Activated naive CD4-positive, alpha-beta T cell treated with anti-CD3 and anti-CD28 coated beads, Interleukin-2, amount 50 U/mL, for 16 hours (primary cell): ENCODE measurements at places on chromosomes 4 and X.

- DNase-seq, result no peak
Observed at GRCh38 chr4:71784569-71785197, 804 bp upstream of the GC start.

DNA sequence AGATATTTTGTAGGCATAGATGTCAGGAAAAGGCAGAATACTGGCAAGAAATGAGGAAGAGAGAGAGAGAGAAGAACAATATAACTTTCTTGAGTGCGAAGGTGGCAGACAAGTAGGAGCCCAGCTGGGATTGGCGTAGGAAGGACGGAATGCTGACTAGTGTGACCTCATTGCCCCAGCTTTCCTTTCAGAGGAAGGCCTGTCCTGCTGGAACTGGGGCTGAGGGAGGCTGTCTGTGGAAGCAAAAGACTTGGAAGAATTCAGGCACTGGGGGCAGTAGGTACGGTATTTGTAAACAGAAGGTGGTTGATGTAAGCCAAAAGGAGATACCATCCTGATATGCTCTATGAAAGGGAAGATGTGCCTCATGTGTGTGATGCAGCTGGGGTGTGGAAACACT, 818.4 kb downstream of the ADGRL3 start:
- no peak for DNase-seq

DNA sequence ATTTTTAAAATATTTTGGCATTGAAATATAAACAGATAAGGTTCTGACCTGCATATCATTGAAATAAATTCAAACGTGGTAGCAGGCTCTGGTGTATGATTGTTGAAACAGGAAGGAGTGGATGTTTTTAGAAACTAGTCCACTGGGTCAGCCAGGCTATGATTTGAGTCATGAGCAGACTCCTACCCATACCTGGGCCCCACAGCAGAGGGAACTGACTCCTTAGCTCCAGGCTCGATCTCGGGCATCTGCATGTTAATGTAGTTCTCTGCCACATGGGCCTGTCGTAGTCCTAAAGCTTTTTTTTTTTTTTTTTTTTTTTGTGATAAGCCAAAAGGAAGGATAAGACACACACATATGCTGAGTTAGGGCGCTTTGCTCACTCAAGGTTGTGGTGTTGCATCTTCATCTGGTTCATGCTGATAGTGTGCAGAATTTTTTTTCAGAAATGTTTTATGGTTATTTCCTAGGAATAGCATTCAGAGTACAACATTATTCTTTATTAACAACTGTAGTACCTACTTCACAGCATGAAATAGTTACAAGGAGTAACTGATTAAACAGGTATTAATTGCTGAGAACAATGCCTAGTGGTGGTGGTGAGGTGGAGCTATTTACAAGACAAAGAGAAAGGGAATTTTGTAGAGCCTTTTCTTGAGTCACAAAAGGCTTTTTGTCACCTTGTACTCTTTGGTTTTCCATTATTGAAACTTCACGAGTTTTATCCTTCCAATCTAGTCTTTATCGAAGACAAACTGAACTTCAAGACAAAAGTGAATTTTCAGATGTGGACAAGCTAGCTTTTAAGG, 27.3 kb downstream of the OFD1 start:
- DNase-seq, result no peak

- DNase-seq, result no peak
Observed at GRCh38 chr4:6728320-6729029, 12.5 kb downstream of the BLOC1S4 start.

- no peak for DNase-seq
Observed at GRCh38 chr4:78032446-78032845, 24.7 kb upstream of the FRAS1 start.

DNA sequence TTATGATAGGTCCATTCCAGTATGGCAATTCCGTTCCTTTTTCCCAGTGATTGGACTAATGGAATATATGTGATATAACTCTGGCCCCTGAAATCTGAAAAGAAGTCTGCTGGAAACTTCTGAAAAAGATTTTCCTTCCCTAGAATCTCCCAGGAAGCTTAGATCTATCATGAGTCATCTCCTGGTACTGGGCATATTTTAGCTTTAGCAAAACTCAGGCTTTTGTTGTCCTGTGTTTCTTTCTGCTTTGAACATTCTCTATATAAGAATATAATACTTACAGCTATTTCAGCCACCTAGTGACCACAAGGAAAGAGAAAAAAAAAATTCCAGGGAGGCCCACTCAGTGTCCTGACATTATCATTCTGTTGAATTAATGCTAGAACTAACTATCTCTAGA, 597.2 kb upstream of the GRIA3 start:
- DNase-seq, result no peak

DNA sequence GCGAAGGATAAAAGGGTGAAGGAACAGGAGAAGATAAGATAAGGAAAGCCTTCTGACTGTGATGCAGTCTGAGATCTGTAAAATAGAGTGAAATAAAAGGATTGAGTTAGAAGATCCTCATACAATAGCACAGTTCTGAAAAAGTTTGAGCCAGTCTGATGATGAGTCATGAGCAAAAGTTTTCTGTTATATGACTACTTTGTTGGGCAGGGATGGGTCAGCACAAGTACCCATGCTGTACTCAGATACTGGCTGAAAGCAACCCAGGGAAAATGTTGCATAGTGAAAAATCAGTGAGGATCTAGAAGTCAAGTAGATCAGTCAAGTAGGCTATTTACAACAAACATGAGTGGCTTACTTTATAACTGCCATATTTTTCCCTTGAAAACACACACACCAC, 253.5 kb downstream of the PCDH10 start:
- no peak for DNase-seq

DNA sequence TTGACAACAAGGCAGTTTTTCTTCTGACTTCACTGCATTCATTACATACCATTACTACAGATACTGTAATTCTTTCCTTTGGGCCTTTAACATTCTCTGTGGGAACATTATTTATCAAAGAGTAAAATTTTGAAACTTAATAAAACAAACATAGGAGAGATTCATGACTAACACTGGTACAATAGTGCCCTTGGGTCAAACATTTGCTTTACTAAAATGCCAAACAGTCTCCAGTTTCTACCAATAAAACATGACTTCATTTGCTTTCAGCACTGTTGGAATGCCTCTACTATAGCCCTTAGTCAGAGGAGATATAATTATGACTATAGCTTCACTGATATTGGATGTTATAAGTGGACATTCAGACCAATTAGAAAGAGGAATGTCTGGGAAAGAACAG, 481.5 kb downstream of the PACRGL start:
- DNase-seq, result no peak

DNA sequence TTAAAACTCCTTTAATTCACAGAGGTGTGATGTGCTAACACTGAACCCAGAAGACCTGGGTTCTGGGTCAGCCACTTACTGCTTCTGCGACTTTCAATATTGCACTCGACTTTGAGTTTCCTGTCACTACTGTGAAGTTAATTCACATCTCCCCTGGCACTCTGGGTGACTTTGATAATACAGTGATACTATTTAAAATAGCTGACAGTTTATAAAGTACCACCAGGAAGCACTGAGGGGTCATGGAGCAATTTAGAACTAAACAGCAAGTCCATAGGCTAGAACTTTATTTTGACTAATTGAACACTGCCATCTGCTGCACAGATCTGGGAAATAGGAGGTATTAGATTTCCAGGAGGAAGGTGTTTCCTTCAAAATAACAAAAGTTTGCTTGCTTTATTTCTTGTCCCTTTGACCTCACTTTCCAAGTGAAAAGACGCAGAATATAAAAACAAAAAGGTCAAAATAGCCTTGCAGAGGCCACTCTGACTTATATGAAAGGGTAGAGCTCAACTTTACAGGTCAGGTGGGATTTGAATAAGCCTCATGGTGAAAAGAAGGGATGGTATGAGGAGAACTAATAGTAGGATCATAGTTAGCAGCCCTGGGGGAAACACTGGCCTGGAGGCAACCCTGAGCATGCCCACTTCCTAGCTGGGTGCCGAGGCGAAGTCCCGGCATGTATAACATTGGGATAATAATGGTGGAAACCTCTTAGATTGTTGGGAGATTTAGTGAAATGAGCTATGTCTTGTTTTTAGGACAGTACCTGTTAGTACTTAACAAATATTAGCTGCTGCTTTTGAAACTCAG, 53.4 kb downstream of the ZNF518B start:
- no peak for DNase-seq

GRCh38 chr4:93030670-93031069, 726.9 kb downstream of the GRID2 start:
- DNase-seq, result no peak

- no peak for DNase-seq
Observed at GRCh38 chr4:27154706-27155105, 294.1 kb downstream of the STIM2 start.

DNA sequence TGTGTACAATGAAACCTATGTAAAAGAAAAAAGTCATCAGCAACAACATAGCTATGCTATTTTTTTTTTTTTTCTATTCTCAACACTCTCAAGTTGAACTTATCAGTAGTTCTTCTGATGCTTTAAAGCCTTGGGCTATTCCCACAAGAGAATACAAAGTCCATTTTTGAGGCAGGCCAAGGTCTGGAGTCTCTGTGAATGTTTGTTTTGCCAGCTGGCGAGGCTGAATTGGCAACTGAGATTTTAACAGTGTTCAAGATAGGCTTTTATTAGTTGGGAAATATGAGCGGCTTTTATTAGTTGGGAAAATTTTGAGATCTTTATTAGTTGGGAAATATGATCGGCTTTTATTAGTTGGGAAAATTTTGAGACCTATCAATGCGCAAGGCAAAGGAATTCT, 336.6 kb downstream of the SLITRK2 start:
- DNase-seq, result no peak

DNA sequence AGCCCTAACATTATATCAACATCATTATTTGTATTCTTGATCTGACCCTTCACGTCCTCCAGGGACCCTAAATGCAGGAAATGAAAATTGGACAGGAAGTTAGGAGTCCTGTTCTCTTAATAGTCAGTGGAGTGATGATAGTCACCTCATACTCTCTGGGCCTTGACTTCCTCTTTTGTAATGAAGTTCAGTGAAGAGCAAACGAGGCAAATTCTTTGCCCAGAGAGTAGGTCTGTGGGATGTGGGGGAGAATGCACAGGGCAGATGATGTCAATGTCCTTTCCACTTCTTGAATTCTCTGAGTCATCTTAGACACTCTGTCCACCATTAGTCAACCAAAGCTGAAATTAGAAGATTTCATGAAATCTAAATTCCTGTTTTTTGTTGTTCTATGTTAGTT, 17.1 kb upstream of the GPRIN3 start:
- no peak for DNase-seq

DNA sequence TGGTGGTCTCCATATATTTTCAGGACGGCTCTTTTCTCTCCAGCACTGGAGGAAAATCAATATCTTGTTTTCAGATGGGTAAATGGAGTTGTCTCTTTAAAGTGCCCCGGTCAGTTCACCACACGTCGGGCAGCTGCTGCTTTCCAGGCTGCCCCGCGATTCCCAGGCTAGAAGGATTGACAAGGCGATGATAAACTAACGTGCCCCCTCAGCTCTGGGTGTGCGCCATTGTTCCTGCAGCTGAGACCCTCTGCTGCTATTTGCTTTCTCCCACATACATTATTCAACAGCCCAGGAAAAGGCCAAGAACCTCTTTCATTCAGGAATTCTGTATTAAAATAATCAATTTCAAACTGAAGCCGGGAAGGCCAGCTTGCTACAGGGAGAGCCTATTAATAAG, 254.5 kb downstream of the SOX3 start:
- no peak for DNase-seq
